ENCODE measurements at places on chromosomes 5 and 9. TPM values are rescaled to one million over a fixed set of nuclear protein-coding genes. Genes with fewer than 3 reads are reported as not detected.

DNA sequence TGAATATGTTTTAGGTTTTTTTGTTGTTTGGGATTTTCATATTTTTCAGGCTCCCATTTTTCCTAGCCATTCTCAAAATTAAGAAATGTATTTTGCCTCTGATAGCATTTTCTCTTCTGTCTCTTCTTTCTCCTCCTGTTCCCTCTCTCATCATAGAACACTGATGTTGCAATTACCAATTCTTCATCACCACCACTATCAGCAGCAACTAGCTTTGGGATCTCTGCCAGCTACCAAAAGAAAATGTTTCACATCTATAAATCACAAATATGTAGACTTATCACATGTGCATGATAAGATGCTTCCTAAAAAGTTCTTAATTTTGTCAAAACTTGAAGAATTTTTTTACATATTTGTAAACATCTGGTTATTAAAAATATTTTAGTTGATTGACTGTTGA, 887.1 kb downstream of the MAT2B start:
- DNase-seq: no peak

FAM153A gene
- total RNA-seq: 58.1 TPM

CMBL gene
- 1.2 TPM for total RNA-seq

RLN2 gene
- 3.4 TPM for total RNA-seq

ENDOG gene
- 12.7 TPM for total RNA-seq

SPINK6 gene
- not detected for total RNA-seq

- DNase-seq: no peak
Measured at GRCh38 chr5:101689306-101689705, 606.8 kb downstream of the SLCO4C1 start.

- no peak for DNase-seq
Measured at GRCh38 chr9:18007621-18008020, 428.8 kb downstream of the SH3GL2 start.

TRAF1 gene
- total RNA-seq: 91.6 TPM

SPATA31D4 gene
- not detected for total RNA-seq

ORM2 gene
- total RNA-seq: not detected

NR4A3 gene
- 53.1 TPM for total RNA-seq

CENPP gene
- total RNA-seq: 25.2 TPM

- no peak for DNase-seq
Measured at GRCh38 chr5:109102096-109102690, 307.6 kb downstream of the PJA2 start.

- DNase-seq: no peak
Measured at GRCh38 chr9:116464987-116465571, 222.0 kb upstream of the TRIM32 start.

GRCh38 chr5:98877600-98877999, 51.2 kb downstream of the CHD1 start:
- no peak for DNase-seq
